ENCODE measurements at places on chromosomes 3 and 15.
A peak's percentile ranks its signal among the peaks of the same experiment; 100 is the strongest.

DNA sequence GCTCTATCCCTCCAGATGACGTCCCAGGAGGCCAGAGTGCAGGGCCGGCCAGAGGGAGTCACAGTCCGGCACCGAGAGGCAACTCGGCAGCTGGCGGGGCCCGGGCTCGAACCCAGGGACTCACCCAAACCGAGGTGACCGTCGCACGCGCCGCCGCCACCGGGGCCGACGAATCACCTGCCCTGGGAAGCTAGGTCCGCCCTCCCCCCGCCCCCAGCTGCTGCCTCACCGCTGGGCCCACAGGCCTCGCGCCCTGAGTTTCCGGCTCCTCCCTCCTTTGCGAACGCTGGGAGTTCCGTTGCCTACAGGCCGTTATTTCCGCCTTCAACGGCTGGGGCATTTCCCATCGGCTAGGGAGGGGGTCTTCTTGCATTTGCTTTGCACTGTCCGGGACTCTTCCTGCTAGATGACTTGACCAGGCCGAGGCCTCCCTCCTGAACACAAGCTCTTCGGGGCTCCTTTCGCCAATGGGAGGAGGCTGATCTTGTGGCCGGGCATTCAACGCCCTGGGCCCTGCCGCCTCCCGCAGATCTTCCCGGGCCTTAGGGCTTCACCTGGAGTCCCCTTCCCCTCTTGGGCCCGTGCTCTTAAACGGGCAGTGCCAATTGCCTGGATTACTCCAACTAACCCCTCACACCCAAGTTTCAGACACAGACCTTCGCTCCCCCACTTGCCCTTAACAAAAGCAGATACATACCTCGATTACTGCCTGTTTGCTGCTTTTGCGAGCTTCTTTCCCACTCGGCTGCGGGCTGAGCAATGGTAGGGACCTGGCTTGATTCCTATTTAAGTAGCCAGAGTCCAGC is at the start of gene SNUPN:
Gene SNUPN (minus strand): TSS at position 184 of the 806 bp plus-strand sequence. CDS start 4,674 bp downstream, outside the sequence.
- H3K27ac ChIP-seq = peak within 1 kb of the TSS; percentile 92
- H3K36me3 ChIP-seq = peaks cover 16% of the 10 kb centered on the region
- no peaks in the 10 kb centered on the region for H3K27me3 ChIP-seq

DNA sequence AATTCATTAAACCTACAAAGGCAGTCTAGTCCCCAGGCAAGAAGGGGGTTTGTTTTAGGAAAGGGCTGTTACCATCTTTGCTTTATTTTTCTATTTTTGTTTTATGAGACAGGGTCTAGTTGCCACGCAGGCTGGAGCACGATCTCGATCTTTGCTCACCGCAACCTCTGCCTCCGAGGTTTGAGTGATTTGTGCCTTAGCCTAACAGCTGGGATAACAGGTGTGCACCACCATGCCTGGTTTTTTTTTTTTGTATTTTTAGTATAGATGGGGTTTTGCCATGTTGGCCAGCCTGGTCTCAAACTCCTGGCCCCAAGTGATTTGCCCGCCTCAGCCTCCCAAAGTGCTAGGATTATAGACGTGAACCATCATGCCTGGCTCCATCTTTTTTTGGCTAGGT is 4.9 kb downstream of the HIGD1A start:
- no peak overlapping the region for H3K4me3 ChIP-seq
- no peaks in the 10 kb centered on the region for H3K27me3 ChIP-seq
- no peak overlapping the region for H3K27ac ChIP-seq
- H3K36me3 ChIP-seq = peaks cover 5% of the 10 kb centered on the region

GRCh38 chr3:141352262-141352984 is 15.9 kb upstream of the ZBTB38 start:
- no peak overlapping the region for H3K27ac ChIP-seq

- H3K4me3 ChIP-seq = no peak overlapping the region
- peaks cover 19% of the 10 kb centered on the region for H3K4me1 ChIP-seq
- DNase-seq = no peak
Observed at GRCh38 chr3:195750797-195751520, 30.2 kb downstream of the MUC20 start.

DNA sequence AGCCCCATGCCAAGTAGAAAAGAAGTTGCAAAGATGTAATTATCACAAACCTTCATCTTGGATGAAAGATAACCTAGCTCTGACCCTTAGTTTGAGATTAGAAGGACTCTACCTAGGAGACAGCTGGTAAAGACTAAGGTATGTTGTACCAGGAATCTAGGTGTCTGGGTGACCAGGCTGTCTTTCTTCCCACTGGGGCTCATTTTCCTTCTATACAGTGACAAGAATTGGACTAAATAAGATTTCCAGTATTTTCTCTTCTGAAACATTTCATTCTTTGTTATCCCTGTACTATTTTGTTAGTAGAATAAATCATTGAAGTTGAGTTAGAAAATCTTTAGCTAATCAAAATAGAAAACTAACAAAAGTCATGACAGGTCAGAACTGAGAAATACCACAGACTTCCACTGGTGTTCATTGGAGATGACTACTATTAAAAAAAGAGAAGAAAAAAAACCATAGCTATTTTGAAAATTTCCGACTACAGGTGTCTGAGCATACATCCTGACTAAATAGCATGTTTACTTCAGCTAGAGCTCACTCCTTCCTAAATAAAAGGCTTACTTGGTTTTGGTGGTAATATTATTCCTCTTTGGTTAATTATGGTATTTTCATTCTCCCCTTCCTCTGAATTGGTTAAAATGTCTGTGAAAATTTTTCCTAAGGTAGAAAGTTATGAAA is 10.1 kb downstream of the TGFBR2 start:
- H3K27me3 ChIP-seq = no peaks in the 10 kb centered on the region
- H3K4me3 ChIP-seq = peak overlapping the region; percentile 95
- peak overlapping the region; percentile 82 for H3K27ac ChIP-seq
- peaks cover 19% of the 10 kb centered on the region for H3K36me3 ChIP-seq
- peaks cover 97% of the 10 kb centered on the region for H3K4me1 ChIP-seq

GRCh38 chr3:124429129-124429815 is 301.0 kb upstream of the UMPS start:
- DNase-seq = no peak
- H3K27ac ChIP-seq = no peak overlapping the region
- H3K4me1 ChIP-seq = no peaks in the 10 kb centered on the region
- H3K27me3 ChIP-seq = peaks cover 41% of the 10 kb centered on the region
- no peaks in the 10 kb centered on the region for H3K36me3 ChIP-seq

GRCh38 chr3:130462089-130462488 is 54.9 kb upstream of the COL6A6 start:
- no peak for DNase-seq
- H3K27me3 ChIP-seq = peaks cover 23% of the 10 kb centered on the region
- no peaks in the 10 kb centered on the region for H3K4me1 ChIP-seq
- no peak overlapping the region for H3K4me3 ChIP-seq
- no peaks in the 10 kb centered on the region for H3K36me3 ChIP-seq
- no peak overlapping the region for H3K27ac ChIP-seq

DNA sequence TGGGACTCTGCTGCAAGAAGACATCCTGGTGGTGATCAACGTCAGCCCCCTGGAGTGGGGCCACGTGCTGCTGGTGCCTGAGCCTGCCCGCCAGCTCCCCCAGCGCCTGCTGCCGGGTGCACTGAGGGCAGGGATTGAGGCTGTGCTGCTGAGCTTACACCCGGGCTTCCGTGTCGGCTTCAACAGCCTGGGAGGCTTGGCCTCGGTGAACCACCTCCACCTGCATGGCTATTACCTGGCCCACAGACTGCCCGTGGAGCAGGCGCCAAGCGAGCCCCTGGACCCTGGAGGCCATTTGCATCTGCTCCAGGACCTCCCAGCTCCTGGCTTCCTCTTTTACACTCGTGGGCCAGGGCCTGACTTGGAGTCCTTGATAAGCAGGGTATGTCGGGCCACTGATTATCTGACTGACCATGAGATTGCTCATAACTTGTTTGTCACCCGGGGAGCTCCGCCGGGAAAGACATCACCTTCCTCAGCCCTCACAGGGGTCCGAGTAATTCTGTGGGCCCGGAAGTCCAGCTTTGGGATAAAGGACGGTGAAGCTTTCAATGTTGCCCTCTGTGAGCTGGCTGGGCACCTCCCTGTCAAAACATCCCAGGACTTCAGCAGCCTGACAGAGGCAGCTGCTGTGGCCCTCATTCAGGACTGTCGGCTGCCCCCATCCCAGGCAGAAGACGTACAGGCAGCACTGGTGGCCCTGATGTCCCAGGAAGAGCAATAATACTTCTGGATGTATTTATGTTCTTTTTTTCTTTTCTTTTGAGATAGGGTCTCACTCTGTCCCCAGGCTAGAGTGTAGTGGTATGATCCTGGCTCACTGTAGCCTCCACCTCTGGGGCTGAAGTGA is 7.6 kb downstream of the GDPGP1 start:
- peaks cover 10% of the 10 kb centered on the region for H3K36me3 ChIP-seq
- H3K27ac ChIP-seq = no peak overlapping the region
- no peak for DNase-seq

- peak overlapping the region; percentile 94 for H3K27ac ChIP-seq
- no peak overlapping the region for H3K4me3 ChIP-seq
- peaks cover 12% of the 10 kb centered on the region for H3K4me1 ChIP-seq
- no peaks in the 10 kb centered on the region for H3K27me3 ChIP-seq
- no peak for DNase-seq
- peaks cover 67% of the 10 kb centered on the region for H3K36me3 ChIP-seq
Observed at GRCh38 chr3:14133188-14133800, 8.4 kb downstream of the TMEM43 start.

DNA sequence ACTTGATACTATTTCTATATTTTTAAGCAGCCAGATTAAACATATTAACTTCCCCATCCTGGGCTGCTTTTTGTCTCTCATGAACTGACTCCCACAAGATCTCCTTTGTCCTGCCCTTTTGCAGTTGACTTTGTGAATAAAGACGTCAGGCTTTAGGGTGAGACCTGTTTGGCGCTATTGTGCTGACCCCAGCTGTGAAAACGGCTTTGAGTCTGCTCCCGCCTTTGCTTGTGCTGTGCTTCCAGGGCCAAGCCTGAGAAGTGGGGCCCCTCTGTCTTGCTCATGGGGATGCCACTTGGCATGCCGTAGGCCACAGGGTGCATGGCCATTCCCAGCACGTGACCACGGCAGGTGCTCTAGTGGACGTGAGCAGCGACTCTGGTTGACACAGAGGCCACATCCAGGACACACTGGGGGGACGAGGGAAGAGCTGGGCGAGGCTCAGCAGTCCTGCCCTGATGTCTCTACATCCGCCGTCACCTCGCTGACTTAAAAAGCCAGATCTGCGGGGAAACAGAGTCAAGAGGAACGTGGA is 268.9 kb upstream of the LYSMD4 start:
- no peaks in the 10 kb centered on the region for H3K36me3 ChIP-seq
- no peak overlapping the region for H3K27ac ChIP-seq
- no peak for DNase-seq
- no peaks in the 10 kb centered on the region for H3K27me3 ChIP-seq

All from central memory CD8-positive, alpha-beta T cell (primary cell).